ENCODE measurements at places on chromosomes 11 and 22.

DNA sequence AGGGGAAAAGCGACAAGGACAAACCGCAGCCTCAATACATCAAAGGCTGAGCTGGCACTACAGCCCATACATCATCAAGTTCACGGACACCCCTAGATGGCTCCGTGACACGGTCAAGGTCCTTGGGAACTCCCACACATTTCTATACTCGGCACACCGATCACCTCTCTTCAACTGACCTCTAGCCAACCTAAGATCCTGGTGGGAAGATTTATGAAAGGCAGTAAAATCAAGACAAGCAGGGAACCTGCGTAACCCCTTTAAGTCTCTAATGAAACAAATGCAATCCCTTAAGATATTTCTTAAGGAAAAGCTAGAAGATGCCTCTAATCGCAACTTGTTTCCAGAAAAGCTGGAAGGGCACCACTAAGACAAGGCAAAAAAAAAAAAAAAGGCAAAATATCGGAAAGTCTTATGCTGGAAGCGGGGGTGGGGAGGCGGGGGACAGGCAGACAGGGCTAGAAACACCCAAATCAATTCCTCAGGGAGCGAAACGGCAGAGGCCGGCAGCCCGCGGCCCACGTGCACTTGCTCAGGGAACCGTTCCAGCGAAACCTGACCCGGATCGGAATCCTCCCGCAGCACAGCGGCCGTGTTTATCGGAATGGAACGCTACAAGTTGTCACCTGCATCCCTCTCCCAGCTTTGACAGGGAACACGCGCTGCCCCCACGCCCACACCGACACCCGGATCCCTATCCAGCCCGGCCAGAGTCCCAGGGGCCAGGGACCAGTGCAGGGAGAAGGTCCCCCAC, 1.4 kb downstream of the ARHGAP20 start:
- no peak for DNase-seq

GRCh38 chr11:132312701-132313111, 942.3 kb downstream of the NTM start:
- DNase-seq: no peak

- DNase-seq: no peak
Observed at GRCh38 chr11:128925250-128925600, 17.4 kb downstream of the TP53AIP1 start.

GRCh38 chr11:118918128-118918685, 7.5 kb downstream of the BCL9L start:
- DNase-seq: peak; percentile 88

Data from RCC 7860 (cell line).